Bronchus fibroblast of lung (primary cell): ENCODE measurements at places on chromosomes 1 and 21. TPM values are rescaled to one million over a fixed set of nuclear protein-coding genes. Genes with fewer than 3 reads are reported as not detected.

SLAMF9 gene
- total RNA-seq = not detected in 2 replicates

DSCAM gene
- under 0.01 TPM in 1 of 2 replicates, not detected in the other for total RNA-seq

RGS7 gene
- 0.45 and 0.50 TPM in 2 replicates for total RNA-seq

CCDC24 gene
- total RNA-seq = 3.0 and 4.3 TPM in 2 replicates

FCAMR gene
- total RNA-seq = not detected in 2 replicates

RCAN3 gene
- total RNA-seq = 4.2 and 4.9 TPM in 2 replicates

BATF3 gene
- 1.8 and 2.5 TPM in 2 replicates for total RNA-seq

LMNA gene
- 888 and 901 TPM in 2 replicates for total RNA-seq

MNDA gene
- total RNA-seq = not detected in 2 replicates

MAP1LC3C gene
- 0.34 TPM in 1 of 2 replicates, not detected in the other for total RNA-seq

MPL gene
- under 0.01 TPM in 1 of 2 replicates, not detected in the other for total RNA-seq

KCNAB2 gene
- 2.0 and 2.7 TPM in 2 replicates for total RNA-seq

PGLYRP3 gene
- not detected in 2 replicates for total RNA-seq

MROH7 gene
- total RNA-seq = not detected in 2 replicates

C1orf141 gene
- total RNA-seq = not detected in 2 replicates

SUSD4 gene
- under 0.01 and 1.2 TPM in 2 replicates for total RNA-seq

LYPD8 gene
- total RNA-seq = not detected in 2 replicates

CCDC27 gene
- total RNA-seq = not detected in 2 replicates

GGPS1 gene
- total RNA-seq = 14.0 and 15.3 TPM in 2 replicates

CFAP107 gene
- not detected in 2 replicates for total RNA-seq

THEM5 gene
- not detected in 2 replicates for total RNA-seq

PADI3 gene
- total RNA-seq = not detected in 2 replicates

EFNA1 gene
- total RNA-seq = 0.50 and 0.89 TPM in 2 replicates

LCE1C gene
- total RNA-seq = not detected in 2 replicates

C8A gene
- not detected in 2 replicates for total RNA-seq

OLIG2 gene
- total RNA-seq = not detected in 2 replicates

PHC2 gene
- 159 and 163 TPM in 2 replicates for total RNA-seq

KLF17 gene
- total RNA-seq = under 0.01 TPM in 2 replicates

CFHR5 gene
- not detected in 2 replicates for total RNA-seq

A3GALT2 gene
- total RNA-seq = not detected in 2 replicates

DNM3 gene
- 0.67 and 1.2 TPM in 2 replicates for total RNA-seq

YTHDF2 gene
- total RNA-seq = 47.6 and 49.2 TPM in 2 replicates
